B cell (primary cell): ENCODE measurements at places on chromosomes 3 and 15.

DNA sequence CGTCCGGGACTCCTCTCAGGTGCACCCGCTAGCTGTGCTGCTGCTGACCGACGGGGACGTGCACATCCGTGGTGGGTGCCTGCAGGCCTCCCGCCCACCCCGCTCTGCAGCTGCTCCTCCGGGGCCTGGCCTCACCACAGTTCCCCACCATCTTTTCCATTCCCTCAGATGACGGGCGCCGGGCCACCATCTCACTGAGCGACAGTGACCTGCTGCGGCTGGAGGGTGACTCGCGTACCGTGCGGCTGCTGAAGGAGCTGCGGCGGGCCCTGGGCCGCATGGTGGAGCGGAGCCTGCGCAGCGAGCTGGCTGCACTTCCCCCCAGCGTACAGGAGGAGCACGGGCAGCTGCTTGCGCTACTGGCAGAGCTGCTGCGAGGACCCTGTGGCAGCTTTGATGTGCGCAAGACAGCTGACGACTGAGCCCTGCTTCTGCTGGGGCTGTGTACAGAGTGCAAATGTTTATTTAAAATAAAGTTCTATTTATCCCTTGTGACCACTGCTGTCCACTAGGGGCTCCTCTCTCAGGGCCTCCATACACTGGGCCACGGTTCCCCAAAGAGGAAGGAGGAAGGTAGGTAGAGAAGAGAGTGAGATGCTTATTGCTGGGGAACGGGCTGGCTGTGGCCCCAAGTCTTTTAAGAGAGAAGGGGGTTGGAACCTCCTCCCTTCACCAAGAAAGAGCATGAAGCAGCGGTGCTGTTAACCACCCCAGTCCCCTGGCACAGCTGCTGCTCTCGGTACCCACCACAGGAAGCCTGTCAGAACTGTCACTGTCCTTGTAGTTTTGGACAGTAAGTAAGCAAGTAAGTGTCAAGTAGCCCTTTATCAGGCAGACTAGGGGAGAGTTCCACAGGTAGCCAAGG, 47.0 kb downstream of the DHX30 start:
- DNase-seq = no peak

GRCh38 chr15:83365370-83365938, 81.0 kb upstream of the BNC1 start:
- no peak for DNase-seq

DNA sequence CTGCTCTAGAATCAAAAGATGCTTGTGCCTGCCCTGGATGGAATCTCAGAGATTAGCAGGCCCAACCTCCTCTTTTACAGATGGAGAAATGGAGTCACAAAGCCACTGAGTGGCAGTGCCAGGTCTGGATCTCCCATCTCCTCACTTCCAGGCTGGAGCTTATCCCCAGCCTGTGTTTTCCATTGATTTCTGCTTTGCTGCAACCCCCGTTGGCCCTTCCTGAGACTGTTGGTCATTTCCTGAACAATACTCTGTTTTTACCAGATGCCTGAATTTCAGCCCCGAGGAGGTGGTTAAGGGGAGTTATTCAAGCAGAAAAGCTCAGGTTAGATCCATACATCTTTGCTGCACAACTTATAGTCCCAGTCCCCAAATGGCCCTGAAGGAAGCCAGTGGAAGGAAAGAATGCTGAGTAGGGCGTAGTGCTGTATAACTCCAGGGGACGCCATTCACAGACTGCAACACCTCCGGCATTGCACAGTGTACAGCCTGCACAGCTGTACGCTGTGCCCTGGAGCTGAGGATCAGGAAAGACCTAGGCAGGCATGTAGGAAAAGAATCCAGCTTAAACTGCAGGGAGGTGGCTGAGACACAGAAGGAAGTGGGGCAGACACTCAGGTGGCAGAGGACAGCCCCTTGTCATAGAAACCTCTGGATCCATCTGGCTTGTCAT, 77.5 kb downstream of the RPLP1 start:
- no peak for DNase-seq

DNA sequence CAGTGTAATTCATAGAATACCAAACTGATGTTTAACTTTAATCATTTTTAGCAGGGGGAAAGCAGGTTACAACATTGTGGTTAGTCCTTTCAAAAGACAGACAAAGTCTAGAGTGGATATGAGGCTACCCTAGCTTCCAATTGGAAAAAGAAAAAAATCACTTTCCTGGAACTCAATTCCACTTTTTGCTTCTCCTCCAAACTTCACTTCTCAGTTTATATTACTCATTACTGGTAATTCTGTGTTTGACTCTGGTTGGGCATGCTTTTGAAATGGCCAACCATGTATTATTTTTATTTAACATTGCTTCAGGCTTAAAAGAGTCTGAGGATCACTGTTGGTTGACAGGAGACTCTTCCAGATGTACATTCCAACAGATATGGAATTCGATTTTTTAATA, 84.8 kb downstream of the RAP2B start:
- no peak for DNase-seq

DNA sequence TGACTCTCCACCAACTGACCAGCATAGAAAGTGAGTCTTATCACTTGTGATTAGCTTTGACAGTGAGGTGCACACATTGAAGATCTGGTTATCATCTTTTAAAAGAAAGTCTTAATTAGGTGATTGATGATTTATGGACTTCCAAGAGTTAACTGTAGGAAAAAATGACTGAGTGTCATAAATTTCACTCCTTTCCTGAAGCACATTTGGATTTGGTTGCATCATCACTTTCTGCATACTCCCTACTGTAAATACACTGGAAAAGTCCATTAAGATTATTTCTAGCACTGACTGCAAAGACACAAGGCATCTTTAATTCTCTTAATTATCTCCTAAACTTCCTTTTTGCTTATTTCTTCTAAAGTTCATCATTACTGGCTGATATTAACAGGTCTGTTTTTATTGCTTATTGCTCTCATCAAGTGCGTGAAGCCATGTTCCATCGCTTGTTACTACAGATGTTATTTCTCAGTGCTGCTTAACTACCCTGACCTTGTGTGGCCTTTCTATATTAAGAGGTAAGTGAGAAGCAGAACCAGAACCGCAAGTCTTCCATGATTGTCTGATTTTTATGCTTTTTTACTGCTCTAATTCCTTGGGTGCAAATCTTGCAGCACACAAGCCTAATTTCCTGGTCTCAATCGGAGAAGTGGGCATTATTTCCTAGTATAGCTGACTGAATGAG, 153.2 kb downstream of the MEIS2 start:
- DNase-seq = no peak

- no peak for DNase-seq
These were observed 169.0 kb upstream of the SLC24A5 start for GRCh38 chr15:47951781-47952180.

DNA sequence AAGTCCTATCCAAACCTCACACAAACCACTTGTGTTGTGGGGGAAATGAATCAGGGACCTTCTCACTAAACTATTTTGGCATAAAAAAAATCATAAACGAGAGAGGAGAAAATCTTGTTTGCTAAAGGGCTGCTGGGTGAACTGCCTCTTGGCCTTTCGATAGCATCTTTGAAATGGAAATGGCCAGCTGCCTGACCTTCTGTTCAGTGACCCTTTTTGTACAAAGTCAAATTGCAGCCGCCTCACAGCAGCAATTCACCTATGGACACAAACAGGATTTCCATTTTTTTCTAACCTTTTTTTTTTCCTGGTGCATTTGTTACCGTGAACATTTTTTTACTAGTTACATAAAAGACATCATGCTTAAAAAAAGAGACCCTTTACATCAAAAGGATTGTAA, 89.0 kb upstream of the ONECUT1 start:
- no peak for DNase-seq

GRCh38 chr15:74438721-74439316, 5.1 kb upstream of the SEMA7A start:
- DNase-seq = peak; percentile 88

DNA sequence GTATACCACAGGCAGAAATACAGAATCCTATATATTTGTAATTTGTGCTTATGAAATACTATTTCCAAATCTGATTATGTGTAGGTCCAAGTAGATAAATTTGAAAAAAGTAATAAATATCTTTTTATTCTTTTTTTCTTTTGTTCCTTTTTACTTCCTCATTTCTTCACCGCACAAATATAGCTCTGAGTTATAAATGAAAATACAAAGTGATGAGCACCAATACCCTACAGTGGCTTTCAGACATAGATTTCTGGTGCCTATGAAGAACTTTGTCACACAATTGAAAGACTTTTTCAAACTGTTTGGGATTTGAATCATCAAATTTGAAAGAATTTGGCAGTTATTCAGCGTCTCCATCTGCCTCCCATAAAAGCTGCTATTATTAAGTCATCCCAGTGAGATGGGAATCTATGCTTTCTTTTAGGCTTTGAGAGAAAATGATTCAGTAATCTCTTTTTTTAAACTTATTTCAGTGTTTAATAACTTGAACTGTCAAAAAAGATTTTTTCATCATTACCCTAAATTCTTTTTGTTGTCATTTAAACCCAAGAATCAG, 363.6 kb upstream of the GOLIM4 start:
- no peak for DNase-seq

- DNase-seq = peak; percentile 45
These were observed 68.7 kb downstream of the TRAK1 start for GRCh38 chr3:42159706-42160472.

- DNase-seq = peak; percentile 53
These were observed 45.9 kb upstream of the ULK4 start for GRCh38 chr3:42007785-42008184.

DNA sequence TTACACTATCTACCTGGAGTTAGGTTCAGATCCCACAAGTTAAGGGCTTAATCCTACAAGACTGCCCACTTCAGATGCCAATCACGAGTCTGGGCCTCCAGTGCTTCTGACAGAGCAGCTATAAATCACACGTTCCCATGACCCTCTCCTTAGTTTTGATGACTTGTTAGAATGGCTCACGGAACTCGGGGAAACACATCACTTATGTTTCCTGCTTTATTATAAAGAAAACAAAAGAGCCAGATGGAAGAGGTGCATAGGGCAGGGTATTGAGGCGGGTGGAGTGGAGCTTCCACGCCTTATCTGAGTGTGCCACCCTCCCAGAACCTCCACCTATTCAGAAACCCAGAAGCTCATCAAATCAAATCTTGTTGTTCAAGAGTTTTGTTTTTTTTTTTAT, 170.8 kb downstream of the MOBP start:
- no peak for DNase-seq

DNA sequence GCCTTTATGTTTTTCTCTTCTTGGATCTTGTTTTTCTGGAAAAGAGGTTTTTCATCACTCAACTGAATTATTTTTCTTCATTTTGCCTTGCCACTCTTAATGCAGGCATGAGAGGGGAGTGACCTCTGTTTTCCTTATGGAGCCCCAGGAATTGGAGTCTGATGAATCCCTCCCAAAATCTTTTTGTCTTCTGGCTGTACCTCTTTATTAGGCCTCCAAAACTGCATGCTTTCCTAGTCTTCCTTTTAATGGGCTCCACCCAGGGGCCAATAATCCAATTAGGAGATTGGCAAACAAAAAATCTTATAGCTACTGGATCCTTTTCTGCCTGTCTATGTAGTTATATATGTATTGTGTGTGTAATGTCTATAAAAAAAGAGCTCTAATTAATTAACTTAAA, 192.4 kb upstream of the PEX5L start:
- peak; percentile 15 for DNase-seq

DNA sequence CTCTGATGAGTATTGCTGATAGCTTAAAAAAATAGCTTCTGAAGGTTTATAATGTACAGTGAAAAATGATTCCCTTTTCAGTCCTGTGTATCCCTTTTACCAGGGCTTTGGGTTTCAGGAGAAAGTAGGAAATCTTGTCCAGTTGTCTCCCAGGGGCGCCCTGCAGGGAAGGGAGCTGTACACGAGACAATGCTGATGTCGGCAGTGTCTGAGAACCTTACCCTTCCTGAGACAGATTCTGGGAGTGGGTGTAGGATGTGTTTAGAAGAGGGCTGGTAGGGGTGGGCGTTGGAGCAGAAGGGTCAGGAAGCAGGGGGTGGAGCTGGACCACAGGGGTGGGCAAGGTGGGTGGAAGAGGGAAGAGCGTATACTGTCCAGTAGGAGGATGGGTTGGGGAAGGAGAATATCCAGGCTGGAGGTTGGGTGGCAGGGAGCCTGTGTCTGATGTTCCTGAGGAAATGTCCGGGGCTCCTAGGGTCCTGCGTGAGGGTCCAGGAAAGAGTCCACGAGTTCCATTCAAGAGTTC, 5.6 kb downstream of the THPO start:
- DNase-seq = no peak

DNA sequence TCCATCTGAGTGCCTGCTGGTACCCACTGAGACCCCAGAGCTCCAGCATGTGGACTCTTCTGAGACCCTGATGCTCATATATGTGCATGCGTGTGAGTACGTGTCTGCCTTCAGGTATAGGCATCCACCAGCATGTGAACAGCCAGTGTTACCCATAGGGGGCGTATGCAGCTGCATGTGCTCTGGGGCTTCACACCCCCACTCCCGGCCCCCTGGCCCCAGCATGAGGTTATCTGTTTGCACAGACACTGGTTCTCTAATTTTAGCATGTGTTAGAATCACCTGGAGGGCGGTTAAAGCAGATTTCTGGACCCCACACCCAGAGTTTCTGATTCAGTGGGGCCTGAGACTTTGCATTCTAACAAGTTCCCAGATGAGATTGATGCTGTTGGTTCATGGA, 824 bp upstream of the CILP start:
- DNase-seq = peak; percentile 41

DNA sequence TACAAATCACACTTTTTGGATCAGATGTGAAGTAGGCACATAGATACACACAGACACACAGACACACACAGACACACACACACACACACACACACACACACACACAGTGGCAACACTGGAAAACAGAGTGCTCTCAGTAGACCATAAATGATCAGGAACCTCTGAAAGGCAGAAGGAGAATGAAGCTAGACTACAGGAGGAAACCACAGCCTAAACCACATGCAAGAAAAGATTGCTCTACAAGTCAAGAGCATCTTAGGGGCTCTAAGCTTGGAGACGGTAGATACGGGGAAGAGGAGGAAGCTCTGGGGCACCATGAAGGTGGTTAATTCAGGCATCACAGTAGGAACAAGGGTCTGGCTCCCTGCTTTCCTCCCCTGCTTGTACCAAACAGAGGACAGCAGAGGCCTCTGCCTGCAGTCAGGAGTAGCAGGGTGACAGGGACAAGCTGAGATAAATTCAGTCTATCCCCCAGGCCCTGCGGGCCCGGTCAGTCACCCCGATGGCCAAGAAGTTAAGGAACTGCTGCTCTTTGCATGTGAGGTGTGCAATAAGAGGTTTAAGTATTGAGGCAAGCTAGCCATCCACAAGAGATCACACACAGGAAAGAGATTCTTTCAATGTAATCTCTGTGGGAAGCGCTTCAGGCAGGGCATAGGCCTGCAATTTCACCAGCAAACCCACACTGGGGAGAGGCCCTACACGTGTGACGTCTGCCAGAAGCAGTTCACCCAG, 23.5 kb upstream of the ARPIN start:
- no peak for DNase-seq
